ENCODE measurements at places on chromosomes 16 and 17. TPM values are rescaled to one million over a fixed set of nuclear protein-coding genes. Genes with fewer than 3 reads are reported as not detected.
A peak's percentile ranks its signal among the peaks of the same experiment; 100 is the strongest.

DNA sequence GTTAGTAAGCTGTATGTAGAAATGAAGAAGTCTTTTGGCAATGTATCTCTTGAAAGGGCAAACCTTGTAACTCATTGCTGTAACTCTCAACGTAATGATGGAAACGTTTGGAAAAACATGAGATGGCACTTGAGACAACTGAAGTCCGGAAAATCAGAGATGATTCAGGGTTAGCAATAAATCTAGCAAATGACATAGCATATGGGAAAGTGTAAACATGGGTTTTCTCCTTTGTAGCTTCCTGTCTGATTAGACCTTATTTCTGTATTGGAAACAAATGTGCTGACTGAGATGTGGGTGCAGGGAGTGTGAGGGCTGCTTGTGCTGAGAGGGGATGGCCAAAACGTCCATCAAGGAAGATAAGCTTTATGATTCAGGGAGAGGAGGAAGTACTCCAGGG lies 110.7 kb upstream of the FAM20A start:
- no peak for DNase-seq

DNA sequence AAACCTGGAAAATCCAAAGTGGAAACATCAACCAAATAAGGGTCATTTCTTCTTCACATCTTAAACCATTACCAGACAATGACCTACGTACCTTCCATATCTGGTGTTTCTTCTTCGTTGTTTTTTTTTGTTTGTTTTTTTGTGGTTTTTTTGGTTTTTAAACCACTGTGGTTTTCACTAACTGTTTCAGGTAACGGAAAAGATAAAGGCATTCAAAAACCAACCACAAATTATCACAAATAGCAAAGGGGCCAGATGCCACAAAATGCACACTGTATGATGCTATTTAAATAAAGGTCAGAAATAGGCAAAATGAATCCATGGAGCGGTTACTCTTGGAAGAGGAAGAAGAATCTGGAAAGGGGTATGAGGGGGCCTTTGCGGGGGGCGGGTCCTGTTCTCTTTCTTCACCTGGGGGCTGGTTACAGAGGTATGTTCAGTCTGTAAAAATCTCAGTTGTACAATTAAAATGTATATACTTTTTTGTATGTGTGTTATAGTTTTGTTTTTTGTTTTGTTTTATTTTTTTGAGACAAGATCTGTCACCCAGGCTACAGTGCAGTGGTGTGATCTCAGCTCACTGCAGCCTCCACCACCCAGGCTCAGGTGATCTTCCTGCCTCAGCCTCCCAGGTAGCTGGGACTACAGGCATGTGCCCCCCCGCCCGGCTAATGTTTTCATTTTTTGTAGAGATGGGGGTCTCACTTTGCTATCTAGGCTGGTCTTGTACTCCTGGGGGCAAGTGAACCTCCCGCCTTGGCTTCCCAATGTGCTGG lies 29.6 kb downstream of the LITAF start:
- no peak for DNase-seq

DNAI2 gene
- not detected for total RNA-seq

DNA sequence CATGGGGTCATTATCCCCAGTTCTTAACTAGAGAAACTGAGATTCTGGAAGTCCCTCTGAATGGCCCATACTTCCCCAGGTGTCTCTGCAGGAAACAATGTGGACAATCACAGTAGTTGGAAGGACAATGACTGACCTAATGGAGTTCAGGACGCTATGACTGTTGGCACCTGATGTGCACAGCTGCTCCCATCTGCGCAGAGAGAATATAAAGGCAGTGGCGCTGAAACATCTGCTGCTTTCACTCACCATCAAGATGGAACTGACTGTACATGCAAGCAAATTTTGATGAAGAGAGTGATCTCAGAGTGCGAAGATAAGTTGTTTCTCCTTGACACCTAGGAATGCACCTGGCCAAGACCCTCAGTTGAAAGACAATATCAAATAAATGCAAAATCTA lies 395.7 kb upstream of the ASIC2 start:
- no peak for DNase-seq

DNA sequence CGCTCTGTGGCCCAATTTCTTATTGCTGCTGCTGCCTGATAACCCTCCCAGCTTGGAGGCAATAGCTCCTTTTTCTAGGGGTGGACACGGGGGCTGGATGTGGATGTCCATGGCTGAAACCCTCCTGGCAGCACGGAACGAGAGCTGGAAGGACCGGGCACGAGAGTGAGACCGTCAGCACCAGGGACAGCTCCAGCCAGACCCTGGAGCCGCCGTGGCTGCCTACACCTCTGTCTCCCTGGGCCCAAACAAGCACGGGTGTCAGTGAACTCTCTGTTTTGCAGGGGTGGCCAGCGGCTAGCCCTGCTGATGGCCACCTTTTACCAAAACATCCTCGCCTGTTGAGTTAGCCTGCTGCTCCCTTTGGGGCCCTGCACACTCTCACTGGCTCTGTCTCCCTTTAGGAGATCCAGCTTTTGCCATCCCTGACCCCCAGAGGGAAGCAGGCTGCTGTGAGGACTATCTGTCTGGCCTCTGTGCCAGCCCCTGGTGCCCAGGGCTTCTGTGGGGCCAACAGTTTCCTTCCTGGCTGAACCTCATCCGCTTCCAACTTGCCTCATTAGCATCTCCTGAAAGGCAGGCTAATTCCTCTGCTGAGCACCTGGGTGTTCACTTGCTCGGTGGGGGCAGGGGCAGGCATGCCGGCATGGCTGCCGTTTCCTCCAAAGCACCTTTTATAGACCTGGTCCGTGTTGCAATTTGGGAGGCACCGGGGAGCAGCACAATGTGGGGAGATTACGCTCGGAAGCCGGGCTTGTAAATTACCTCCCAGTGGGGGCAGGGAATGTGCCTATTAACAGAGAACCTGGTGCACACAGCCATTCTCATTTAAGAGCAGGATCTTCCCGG lies 118.1 kb downstream of the ENGASE start:
- DNase-seq: peak; percentile 89

GRCh38 chr16:63653044-63653839 lies 1468.6 kb downstream of the CDH11 start:
- DNase-seq: no peak
